Activated gamma-delta T cell treated with anti-CD3 and anti-CD28 coated beads, Interleukin-2, amount 50 U/mL, for 16 hours (primary cell): ENCODE measurements at places on chromosomes 6 and 20.

GRCh38 chr20:58810116-58810878 is 40.4 kb downstream of the GNAS-AS1 start:
- no peak for DNase-seq

- peak; percentile 86 for DNase-seq
Observed at GRCh38 chr20:3470627-3471396, at the start of gene ATRN. Gene ATRN (plus strand): TSS chr20:3471018. CDS start chr20:3471108, 90 bp downstream.

GRCh38 chr20:63234693-63235398 is 859 bp upstream of the BIRC7 start:
- DNase-seq = no peak

DNA sequence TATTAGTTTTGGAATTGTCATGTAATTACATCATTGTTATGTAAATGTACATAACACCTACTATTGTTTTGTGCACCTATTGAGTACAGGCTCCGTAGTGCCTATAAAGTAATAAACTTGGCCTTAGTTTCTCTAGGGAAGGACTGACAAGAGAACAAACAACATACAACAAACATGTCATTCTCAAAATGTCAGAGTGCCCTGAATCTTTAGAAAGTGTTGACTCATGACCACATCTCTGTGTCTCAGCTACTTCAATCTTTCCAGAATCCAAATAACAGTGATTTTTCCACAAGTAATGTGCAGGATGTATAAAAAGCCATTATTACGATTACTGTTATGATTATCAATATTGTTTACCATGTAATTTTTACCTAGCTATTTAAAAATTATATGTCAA is 17.2 kb downstream of the LAMP5 start:
- DNase-seq = no peak

DNA sequence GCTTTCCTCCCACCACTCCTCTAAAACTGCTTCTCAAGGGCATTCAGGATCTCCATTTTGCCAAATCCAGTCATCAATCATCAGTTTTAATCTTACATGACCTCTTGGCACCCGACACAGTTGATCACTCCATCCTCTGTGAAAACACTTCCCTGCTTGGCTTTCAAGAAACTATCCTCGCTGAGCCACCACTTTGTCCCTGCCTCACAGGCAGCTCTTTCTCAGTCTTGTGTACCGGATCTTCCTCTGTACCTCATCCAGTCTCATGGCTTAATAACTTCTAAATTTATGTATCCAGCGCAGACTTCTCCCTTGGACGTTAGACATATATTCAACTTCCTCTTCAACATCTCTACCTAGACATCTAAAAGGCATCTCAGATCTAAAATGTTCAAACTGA is 89.9 kb downstream of the BTBD9 start:
- DNase-seq = no peak

DNA sequence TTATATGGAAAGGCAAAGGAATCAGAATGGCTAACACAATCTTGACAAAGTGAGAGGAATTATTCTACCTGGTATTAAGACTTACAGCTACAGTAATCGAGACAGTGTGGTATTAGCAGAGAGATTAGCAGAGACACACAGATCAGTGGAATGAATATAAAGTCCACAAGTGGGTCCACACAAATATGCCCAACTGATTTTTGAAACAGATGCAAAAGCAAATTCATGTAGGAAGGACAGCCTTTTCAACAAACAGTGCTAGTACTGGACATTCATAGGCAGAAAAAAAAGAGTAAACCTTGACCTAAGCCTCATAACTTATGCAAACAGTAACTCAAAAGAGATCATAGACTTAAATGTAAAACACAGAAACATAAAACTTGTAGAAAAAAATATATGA is 22.6 kb downstream of the HACE1 start:
- DNase-seq = no peak

DNA sequence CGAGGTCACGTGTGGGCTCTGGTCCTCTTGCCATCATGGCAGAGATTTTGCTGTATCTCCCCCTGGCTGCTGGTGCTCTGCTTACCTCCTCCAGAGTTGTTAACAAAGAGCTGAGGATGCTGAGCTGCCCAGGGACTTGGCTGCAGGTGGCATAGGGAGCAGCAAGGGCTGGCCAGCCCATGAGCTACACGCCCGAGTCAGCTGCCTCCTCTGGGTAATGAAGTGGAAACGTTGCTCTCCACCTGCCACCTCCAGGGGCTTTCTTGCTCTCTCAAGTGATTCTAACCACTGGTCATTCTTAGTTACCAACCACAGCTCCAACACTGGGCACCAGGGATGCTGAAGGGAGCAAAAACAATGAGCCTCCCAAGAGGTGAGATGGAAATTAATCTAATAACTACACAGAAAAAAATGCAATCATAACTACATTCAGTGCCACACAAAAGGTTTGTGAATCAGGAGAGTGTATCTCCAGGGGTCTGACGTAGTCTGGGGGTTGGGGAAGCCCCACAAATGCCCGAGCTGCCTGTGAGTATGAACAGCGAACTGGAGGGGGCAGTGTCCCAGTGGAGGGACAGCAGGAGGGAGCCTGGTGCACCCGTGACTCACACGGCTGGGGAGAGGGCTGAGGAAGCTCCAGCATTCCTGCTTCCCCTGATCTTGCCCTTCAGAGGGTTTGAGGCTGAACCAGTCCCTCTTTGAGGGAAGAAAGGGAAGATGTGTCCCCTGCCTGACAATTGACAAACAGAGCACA is 78.7 kb downstream of the CDH26 start:
- no peak for DNase-seq
